ENCODE measurements at places on chromosomes 2 and 18.

DNA sequence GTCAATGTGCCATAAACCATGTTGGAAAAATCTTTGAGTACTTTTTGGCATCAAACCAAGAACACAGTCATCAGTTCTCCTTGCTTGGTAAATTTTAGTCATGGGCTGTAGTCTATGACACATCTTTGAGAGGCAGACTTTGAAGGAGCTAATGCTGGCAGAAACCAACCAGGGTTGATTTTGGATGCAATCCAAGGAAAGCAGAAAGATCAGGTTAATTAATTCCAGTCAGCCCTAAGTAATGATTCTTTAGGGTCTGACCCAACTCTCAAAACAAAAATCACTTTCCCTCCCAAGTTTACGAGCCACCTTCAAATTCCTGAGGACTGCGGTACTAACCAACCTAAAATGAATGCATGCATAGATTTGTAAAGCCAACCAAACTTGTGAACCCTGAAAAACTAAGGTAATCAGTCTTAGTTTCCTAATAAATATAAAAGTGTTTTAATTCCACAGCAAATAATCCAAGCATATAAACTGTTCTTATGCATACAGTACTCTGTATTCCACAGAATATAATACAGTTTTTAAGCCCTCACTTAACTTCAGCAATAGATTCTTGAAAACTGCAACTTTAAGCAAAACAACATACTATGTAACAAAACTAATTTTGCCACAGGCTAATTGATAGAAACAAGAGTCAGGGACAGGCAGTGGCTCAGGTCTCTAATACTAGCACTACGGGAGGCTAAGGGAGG lies 22.0 kb downstream of the AP1S3 start:
- no peak for DNase-seq

DNA sequence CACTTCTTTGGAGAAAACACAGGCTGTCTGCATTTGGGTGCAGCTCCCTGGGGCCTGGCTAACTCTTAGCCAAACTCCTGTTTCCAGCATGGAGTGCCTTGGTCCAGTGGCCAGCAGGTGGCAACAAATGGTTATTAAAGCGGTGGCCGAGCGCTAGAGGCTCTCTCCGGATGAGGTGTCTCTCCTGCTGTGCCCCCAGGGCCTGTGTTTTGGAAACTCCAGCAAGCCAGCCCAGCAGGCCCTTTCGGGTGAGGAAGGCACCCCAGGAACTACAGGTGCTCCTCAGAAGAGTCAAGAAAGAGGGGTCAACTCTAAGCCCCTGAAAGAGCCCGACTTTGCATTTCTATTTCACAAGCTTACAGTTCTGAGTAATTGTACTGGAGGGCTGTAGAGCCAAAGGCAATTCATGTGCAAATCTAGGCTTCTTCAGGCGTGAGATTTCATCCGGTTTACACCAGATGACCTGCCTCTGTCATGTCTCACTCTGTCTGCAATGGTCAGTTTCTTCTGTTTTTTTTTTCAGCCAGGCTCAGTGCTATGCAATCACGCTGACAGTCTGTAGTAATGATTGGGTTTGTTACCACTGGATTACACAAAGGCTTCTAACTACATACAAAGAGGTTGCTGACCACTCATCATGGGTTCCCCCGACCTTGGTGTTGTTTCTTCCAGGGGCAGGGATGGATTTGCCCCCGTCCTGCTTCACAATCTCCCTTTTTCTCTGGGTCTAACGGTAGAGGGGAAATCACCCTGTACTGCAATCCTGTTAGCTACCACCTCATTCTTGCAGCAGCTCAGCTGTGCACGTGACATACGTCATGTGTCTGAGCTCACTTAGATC lies 7.6 kb upstream of the CHRNA1 start:
- peak; percentile 73 for DNase-seq

- DNase-seq = no peak
These were observed 3.3 kb upstream of the ORC2 start for GRCh38 chr2:200966770-200967169.

DNA sequence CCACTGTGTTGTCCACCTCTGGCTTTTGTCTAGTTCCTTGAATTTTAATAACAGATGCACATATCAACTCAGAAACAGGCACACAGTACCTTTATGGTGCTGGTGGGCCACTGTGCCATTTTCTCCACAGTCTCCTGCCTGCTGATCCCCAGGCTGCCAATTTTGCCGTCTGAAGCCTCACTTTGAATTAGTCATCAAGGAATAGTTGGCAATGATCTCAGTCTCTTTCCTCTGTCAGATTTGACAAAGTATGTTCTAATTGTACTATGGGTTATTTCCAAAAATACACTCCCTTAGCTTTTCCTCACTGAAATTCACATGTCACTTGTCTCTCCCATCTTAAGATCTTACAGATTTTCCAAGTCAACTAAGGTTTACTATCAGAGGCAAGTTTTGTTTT lies 140.7 kb downstream of the ZNF516 start:
- DNase-seq = no peak

DNA sequence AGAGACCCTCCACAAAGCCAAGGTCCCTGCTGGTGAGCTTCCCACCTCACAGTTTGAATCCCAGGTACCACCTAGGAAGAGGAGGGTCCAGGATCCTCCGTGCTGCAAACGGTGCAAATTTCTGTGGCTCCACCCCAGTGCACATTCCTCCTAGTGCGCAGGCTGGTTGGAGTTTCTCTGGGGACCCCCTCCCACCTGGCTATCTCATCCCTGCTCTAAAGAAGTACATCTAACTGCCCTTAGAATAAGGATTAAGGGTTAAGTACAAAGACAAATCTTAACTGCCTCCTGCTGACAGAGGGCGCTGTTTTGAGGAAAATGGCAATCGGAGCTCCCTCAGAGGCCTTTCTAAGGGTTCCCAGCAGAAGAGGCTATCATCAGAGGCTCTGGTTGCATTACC lies 109.6 kb upstream of the FSIP2 start:
- DNase-seq = no peak

- no peak for DNase-seq
These were observed 33.1 kb upstream of the NPC1 start for GRCh38 chr18:23619388-23619881.
